Nephron progenitor cell (in vitro differentiated cells): ENCODE measurements at places on chromosomes 2 and 18.

GRCh38 chr2:133644846-133645245, 76.6 kb upstream of the NCKAP5 start:
- DNase-seq = no peak

DNA sequence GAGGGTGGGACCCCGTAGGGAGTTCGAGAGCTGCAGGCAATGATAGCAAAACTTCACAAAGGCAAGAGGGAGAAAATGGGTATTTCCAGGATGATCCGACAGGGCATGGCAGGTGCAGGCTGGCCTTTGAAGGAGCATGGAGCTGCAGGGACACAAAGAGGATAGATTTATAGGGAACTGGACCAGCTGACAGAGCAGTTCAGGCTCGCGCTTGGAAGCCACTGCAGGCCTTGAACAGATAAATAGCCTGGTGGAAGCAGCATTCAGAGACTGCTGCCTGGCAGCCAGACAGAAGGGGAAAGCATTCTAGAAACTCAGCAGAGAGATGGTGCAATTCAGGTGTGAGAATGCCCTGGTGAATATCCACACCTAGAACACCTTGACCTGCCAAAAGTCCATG, 29.3 kb upstream of the CREG2 start:
- no peak for DNase-seq

- DNase-seq = no peak
Observed at GRCh38 chr18:9994701-9995235, 81.0 kb downstream of the VAPA start.

GRCh38 chr2:189876271-189876670, 92.0 kb downstream of the PMS1 start:
- no peak for DNase-seq

DNA sequence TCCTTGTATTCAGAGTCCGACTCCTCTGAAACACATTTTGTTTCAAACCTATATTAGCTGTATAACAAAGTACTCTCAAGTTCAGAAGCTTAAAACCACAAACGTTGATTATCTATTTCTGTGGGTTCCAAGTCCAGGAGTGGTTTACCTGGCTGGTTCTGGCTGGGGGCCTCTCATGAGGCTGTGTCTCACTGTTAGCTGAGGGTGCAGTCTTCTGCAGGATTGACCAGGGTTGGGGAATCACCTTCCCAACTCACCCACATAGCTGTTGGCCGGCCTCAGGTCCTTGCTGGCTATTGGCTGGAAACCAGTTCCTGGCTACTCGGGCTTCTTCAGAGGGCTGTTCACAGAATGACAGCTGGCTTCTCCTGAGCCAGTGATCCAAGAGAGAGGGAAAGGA, 18.0 kb upstream of the ATIC start:
- DNase-seq = no peak

DNA sequence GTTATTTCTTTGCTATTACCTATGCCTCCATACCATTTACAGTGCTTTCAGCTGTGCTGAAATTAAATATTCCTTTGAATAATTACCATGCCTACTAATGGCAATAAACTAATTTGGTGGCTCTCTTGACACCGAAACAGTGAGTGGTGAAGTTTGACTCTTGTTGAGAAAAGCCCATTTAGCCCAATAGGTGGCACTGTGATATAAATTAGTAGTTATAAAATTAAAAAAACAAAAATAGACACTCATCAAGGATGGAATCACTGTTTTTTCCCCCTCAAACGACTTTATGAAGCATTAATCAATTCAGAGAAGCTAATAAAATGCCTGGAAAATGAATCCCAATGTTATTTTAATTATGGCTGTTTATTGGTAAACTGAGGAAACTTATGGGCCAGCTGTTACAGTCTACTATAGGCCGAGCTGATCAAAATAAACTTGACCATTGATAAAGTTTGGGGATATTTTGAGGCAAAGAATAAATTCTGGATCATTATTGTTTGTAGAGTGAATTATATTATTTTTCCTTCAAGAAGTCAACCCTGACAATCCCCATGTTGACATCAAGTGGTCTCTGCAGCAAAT, 339.6 kb downstream of the TRIB2 start:
- no peak for DNase-seq

GRCh38 chr2:224523626-224524577, 61.3 kb downstream of the CUL3 start:
- DNase-seq = no peak

DNA sequence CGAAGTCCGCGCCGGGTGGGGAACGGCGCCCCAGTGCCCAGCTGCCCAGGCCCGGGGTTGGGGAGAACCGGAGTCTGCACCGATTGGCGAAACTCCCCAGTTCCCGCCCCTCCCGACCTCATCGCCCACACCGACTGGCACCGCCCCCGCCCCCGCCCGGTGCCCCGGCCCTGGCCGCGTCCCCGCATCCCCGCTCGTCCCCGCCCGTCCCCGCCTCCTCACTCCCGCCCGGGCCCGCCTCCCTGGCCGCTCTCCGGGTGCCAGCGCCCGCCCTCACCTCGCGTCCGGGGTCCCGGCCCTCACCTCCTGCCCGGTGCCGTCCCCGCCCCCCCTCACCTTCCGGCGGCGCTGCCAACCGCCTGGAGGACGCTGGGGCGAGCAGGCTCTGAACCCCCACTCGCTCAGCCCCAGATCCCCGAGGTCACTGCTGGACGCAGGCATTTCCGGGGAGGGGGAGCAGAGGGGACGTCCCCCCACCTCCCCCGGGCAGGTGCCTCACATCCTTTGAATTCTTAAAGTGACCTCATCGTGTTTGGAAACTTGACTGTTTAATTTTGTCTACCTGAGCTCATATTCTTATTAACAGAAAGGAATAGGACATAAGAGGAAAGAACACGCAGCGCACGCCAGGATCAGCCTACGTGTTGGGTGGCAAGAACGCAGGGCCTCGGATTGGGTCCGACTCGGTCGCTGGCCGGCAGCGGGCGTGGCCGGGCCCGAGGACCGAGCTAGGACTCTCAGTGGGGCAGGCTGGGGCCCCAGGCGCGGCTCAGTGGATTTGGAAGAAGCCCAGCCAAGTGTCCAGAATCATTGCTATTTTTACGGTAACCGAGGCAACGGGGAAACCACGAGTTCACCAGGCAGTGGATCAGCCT, at the start of gene FAM110C:
Gene FAM110C, minus strand, starts transcription at position 35 of the 875 bp plus-strand sequence. CDS start 120 bp downstream, outside the sequence.
- peak; percentile 67 for DNase-seq

- no peak for DNase-seq
Observed at GRCh38 chr18:45793264-45793965, 32.1 kb upstream of the SIGLEC15 start.

- no peak for DNase-seq
Observed at GRCh38 chr2:103002954-103003353, 241.1 kb downstream of the TMEM182 start.

DNA sequence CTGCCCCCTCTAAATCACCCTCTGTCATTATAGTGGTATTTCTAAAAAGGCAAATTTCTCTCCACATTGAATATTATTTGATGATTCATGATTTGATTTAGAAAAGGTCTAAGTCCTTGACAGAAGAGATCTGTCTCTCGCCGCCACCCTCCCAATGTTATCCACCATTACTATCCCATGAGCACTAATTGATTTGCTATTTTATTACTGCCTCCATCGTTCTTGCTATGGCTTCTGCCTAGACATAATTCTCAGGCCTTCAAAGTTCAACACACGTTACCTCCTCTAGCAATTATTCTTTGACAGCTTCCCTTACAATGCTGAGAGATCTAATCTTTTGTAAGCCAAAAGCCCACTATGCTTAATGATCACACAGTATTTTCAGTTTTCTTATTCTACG, 507.0 kb upstream of the CHAC2 start:
- no peak for DNase-seq

DNA sequence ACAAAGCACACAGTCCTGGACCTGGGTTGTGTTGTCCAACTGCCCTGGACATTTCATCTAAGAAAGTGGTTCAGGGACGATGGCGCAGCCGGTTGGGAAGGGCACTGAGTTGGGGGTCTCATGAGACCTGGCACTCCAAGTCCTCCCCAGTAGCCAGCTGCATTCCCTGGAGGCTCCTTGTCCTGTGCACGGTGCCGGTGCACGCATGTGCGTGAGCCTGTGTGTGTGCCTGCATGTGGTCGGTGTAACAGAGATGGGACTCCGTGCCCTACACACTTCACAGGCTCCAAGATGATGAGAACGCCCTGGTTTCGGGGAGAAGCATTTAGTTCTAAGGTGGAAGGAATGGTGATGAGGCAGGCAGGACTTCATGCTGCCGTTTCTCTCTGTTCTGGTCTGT, 124.9 kb upstream of the PXDN start:
- no peak for DNase-seq

- no peak for DNase-seq
Observed at GRCh38 chr2:233463586-233463985, 103.0 kb downstream of the USP40 start.

DNA sequence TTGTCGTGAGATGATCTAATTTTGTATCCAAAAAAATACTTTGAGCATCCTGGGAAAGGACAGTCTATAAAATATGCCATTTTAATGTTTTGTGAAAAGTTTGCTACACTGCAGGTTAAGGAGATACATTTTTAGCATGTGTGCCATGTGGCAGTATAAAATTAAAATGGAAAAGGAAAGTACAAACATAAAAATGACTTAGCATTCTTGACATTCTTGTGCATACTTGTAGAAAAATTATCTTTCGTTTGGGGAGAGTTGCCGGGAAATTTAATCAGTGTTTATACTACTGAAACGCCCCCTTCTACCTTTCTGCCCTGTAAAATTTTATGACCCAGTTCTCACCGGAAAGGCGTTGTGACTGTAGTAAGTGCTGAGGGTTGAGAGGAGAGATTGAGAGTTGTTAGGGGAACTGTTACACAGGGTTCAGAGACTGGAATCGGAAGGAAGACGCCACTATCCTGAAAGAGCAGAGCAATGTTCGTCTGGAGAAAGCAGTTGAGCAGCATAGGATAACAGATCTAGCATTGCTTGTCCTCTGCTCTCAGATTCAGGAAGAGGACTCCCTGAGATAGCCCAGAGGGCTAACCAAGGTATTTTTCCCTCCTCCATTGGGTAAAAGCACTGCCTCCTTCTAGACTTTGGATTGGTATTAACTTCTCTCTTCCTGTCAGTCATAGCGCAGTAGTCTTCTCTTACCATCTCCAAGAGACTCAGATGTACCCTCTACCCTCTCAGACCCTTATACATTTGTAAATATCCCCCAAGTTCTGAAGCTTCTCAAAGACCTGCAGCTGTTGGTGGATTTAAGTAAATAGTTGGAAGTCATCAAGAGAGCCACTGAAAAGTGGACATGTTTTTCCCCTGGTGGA, 2.7 kb downstream of the CDH20 start:
- DNase-seq = no peak

GRCh38 chr2:232211743-232212686, 166.5 kb upstream of the ALPP start:
- DNase-seq = no peak

DNA sequence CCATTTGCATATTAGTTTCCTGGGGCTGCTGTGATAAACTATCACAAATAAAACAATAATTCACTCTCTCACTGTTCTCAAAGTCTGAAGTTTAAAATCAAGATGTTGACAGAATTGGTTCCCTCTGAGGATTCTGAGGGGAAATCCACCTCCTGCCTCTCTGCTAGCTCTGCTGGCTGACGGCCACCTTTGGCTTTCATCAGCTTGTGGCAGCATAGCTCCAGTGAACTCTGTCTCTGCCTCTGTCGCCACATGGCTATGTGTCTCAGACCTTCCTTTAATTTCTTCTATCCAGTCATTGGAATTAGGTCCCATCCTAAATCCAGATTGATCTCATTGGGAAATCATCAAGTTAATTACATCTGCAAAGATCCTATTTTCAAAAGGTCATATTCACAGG, 38.9 kb upstream of the TRIM43 start:
- DNase-seq = no peak

DNA sequence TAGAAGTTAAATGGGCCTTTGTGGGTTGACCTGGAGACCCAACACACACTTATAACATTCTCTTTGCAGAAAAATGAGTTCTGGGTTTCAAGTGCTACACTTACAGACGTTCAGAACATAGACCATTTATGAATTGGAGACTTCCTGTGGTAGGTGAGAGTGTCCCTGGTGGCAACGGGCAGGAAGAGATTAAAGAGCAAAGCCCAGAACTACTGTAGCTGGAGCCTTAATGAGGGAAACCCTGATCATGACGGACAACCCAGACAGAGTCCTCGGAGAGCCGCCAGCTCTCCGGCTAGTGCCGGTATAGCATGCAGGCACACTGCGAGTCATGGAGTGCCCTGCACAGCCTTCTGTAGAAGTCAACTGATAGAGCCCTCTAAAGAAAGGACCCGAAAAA, 44.5 kb upstream of the RMDN2 start:
- no peak for DNase-seq

DNA sequence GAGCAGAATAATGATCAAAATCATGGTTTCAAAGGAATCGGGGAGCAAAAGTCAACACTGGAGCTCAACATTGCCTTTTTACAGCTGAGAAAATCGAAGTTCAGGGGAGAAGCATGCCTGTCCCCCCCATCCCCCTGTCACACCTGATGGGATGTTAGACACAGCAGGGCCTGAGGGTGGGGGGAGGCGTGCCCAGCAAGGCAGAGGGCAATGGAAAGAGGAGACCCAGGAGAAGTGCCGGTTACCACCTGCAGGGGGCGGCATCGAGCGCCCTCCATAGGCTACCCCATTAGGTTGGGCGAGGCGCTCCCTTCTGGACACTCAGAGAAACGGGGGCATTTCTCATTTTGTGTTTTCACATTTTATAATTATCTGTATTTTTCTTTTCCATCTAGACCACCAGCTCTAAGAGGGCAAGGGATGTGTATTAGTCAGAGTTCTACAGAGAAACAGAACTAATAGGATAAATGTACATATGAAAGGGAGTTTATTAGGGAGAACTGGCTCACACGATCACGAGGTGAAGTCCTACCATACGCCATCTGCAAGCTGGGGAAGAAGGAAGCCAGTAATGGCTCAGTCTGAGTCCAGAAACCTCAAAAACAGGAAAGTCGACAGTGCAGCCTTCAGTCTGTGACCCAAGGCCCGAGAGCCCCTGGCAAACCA, 271.3 kb downstream of the LRATD1 start:
- peak; percentile 60 for DNase-seq

DNA sequence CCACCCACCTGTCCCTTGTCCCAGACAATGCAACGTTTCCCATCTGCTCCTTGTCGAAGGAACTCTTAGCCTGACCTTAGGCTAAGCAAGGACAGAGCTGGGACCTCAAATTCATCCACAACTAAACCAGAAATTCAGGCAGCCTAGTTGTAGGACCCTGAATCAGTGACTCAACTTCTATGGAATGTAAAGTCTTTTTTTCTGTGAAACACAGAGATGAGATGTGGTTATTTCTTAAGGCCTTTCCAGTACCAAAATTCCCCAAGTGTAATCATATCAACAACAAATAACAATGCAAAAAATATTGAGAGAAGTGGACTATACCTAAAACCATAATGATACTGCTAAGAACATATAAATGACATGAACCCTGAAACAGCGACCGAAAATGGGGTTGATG, 46.7 kb downstream of the EN1 start:
- DNase-seq = no peak
